ENCODE measurements at places on chromosomes 4 and X. TPM values are rescaled to one million over a fixed set of nuclear protein-coding genes. Genes with fewer than 3 reads are reported as not detected.

DNA sequence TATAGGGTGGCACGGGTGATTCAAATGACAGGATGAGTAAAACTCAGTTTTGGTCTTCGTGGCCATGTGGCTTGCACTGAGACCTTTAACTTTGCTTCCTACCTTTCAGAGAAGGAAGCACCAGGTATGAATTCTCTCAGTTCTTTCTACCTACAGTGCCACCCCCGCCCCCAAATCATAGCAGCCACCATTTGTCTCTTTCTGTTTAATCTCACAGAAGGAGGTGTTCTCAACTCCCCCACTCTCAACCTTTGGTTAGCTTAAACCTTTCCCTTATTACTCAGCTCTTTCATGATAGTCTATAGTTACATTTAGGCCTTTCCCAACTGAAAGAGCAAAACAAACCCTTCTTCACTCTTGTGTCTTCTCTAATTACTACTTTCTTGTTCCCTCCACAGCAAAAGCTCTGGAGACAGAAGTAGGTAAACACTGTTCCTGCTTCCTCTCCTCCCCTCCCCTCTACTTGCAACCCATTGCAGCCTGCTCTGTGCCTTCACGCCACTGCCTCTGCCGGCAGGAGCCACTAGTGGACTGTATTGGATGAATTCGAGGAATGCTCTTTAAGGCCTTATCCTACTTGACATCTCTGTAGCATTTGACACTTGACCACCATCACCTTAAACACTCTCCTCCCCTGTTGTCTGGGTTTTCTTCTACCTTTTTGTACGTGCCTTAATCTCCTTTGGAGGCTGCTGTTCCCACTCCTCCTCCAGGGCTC, 123.7 kb downstream of the AFF1 start:
- DNase-seq: no peak

DNA sequence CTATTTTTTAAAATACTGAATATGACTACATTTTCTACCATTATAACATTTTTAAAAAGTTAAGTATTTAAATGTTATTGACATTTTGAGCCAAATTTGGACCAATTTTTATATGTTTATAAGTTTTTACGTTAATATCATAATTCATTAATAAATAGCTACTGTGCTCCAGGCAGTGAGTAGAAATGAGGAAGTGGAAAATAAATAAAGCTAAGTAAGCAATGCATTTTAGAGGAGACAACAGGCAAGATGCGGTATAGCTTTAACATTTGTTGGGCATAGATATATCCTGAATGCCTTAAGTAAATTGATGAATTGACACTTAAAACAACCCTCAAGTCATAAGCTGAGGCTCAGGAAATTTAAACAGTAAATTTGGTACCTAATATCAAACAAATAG, 474.8 kb downstream of the PCDH10 start:
- no peak for DNase-seq

DNA sequence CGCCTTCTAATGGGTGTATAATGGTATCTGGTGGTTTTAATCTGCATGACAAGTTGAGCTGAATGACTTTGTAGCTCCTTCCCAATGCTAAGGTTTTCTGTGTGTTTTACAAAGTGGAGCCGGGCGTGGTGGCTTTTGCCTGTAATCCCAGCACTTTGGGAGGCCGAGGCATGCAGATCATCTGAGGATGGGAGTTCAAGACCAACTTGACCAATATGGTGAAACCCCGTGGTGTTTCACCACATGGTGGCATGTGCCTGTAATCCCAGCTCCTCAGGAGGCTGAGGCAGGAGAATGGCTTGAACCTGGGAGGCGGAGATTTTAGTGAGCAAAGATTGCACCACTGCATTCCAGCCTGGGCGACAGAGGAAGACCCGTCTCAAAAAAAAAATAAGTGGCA, 28.9 kb downstream of the ARFIP1 start:
- DNase-seq: no peak

- no peak for DNase-seq
Measured at GRCh38 chr4:2822461-2823300, 21.0 kb upstream of the ADD1 start.

GRCh38 chr4:154416190-154416547, 75.4 kb downstream of the DCHS2 start:
- DNase-seq: no peak

DNA sequence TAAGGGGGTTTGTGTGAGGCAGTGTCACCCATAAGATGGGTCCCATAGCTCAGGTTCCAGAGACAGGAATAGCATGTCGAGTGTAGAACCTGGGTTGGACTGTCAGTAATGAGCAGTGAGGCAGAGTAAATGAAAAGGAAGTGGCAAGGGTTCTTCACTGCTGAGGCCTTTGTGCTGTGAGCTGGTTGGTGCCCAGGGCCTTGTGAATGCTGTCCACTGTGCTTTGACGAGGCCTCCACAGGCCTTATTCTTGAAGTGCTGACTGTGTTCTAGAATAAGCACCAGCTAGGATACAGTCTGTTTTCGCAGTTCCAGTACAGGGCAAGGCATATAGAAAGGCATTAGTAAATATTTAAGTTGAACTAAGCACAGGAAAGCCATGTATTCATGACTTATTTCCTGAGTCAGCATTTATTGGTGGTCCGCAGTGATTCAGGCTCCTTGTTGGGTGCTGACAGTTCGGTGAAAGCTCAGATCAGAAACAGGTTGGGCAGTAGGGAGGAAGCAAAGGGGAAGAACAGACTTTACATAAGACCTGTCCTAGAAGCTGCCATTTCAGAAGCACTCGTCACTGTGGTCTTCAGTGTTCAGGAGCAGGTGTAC, 25.6 kb upstream of the TADA2B start:
- no peak for DNase-seq

GRCh38 chr4:68359508-68359907, 9.6 kb upstream of the YTHDC1 start:
- no peak for DNase-seq

DNA sequence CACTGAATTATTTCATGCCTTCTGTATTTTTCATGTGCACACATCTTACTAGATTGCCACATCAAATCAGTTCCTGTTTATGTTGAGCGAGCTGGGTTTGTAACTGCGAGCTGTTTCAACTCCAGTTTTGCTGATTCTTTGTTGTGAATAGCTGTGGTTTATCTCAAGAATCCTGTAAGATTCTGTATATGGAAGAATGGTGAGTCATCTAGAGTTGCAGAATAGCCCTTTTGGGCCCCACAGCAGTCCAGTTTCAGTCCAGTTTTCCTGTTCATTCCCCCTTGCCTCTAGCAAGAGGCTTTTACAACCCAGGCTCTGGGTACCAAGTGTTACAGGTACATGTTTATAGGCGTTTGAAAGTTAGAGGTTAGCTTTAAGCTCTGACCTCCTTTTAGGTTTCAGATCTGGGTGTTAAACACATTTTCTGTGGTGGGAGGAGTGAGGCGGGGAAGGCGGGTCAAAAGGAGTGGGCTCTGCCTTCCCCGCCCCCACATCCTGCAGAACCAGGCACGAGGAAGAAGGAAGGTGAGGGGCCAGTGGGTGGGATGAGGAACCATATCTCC, 32.7 kb downstream of the TBC1D14 start:
- DNase-seq: peak; percentile 36

DNA sequence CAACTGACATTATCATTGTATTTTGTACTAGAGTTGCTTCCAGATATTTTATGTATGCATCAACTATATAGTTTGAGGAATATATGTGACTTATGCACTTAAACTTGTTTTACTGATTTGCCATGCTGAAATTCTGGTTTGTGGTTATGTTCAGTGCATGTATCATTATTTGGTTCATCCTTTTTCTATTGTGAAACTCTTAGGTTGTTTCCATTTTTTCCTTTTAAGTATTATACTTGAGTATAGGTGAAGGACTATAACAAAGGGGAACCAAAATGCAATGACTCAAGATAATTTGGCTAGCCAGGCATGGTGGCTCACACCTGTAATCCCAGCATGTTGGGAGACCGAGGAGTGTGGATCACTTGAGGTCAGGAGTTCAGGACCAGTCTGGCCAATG, 21.1 kb upstream of the EPGN start:
- no peak for DNase-seq

DNA sequence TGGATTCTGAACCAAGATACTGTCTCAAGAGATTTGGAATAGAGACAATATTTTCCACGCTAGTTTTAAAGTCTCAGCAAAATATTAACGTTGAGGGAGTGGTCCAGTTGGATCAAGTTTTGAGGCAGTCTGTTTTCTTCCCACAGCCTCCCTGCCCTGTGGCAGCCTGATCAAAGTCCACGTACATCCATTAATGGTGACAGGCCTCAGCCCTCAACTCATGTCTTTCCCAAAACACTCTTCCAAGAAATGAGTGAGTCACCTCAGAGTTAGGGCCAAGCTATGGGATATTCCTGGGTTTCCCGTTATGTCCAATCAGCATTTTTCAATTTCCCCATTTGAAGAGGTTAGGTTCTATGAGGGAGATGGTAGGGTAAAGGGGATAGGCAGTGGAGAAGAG, 28.5 kb downstream of the EGFL6 start:
- DNase-seq: no peak

DNA sequence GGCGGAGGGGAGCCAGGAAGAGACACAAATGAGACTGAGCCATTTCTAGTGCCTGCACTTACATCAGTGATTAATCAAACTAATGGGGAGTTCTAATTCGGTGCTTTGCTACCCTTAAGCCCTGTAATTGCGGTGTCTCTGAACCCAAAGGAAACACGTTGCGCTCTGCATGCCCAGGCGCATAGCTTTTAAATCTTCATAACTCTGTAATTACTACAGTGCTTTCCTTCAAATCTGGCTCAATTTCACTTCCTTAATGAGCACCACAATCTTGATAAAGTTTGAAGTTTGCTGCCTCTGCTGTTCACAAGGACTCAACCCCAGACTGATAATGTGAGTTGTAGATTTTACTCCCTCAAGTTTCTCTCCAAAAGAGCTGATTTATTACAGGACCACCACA, 5.7 kb upstream of the NHS start:
- DNase-seq: no peak

DNA sequence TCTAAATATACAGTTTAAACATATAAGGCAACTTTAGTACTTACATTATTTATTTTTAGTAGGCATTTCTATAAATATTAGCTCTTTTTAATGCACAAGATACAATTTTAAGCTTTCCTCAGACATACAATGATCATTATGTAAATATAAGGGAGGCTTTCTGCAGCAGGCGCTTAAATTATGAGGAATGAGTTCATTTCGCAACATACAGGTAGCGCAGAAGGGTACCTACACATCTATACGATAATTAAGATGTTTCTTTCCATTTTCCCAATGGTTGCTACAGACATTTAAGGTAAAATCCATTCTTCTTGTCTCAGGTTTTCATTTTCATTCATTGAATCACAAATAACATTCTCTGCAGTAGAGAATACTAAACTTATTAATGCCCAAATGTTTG, 1.2 kb downstream of the AASDH start:
- DNase-seq: no peak

DNA sequence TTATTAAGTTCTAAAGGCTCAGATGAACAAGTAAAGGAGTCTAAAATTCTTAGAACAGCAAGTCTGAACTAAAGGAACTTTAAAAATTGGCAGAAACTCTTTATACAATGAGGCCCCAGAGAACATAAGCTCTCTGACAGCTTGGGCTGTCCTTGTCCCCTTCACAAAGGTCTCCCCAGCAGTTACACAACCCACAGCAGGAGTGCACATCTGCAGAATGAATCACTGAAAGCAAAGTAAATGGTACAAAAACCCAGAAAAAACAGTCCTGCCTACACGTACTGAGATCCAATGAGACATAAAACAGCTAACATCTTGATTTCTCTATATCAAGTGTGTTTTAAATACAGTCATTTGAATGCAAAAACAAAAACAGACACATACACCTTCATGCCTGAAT, 18.7 kb downstream of the RBBP7 start:
- no peak for DNase-seq

GRCh38 chr4:67130411-67130810, 414.9 kb downstream of the CENPC start:
- no peak for DNase-seq

DNA sequence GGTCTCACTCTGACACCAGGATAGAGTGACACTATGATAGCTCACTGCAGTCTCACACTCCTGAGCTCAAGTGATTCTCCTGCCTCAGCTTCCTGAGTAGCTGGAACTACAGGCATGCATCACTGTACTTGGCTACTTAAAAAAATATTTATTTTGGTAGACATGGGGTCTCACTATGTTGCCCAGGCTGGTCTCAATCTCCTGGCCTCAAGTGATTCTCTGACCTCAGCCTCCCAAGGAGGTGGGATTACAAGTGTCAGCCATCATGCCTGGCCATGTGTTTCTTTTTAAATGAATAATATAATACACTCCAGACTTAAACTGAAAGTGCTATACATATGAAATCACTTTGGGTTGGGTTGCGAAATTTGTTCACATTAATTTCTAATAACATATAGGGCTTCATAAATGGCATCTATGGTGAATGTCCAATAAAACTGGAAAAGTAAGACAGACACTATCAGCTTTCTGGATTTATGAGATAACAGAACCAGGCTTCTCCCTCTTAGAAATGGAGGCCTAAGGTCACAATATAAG, 48.0 kb downstream of the SEC24D start:
- no peak for DNase-seq

DNA sequence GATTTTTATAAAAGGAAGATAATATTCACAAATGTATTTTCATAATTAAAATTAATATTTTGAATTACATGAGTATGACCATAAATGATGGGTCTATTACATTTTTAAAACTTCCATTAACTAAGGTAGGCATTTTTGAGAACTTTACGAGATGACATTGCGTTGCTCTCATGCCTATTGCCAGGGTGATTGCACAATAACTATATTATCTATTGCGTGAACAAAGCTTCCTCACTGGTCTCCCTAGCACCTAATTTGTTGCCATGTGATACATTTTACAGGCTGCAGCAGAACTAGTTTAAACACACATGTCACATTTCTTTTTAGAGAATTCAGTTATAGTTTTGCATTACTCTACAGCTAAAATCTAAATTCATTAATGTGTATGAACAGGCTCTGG, 289.7 kb upstream of the GRID2 start:
- no peak for DNase-seq

GRCh38 chr4:24850674-24851073, 55.3 kb downstream of the SOD3 start:
- DNase-seq: no peak

DNA sequence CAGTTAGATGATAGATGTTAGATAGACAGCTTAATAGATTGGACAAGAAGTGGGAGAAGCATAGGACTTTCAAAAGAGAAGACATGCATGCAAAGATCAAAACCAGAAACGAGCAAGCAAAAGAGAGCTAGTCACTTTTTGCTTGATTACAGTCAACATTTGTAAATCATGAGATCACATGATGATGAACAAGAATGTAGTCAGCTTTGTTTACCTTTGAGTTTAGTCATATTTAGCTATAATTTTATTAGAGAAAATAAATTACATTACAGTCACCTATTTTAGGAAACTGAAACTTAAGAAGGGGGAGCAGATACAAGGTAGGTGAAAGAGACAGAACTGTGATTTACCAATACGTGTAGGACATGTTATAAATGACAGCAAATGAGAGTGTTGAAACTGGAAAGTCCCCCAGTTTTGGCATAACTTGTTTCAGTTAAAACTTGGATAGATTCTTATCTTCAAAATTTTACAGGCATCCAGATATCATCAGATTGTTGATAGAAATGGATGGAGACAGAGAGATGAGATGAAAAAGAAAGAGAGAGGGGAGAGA, 1083.1 kb upstream of the PCDH10 start:
- DNase-seq: no peak

IRF2 gene
- total RNA-seq: 22.6 TPM

GLRA2 gene
- not detected for total RNA-seq

ZCCHC18 gene
- total RNA-seq: not detected

TSPAN7 gene
- 77.5 TPM for total RNA-seq

ENAM gene
- not detected for total RNA-seq

NHSL2 gene
- 0.05 TPM for total RNA-seq

NLGN4X gene
- not detected for total RNA-seq

POU3F4 gene
- total RNA-seq: not detected

NLRP2B gene
- total RNA-seq: not detected

H2BW1 gene
- not detected for total RNA-seq

ZAR1 gene
- total RNA-seq: not detected

FAT4 gene
- 12.3 TPM for total RNA-seq

Data from NCI-H460 (cell line).